ENCODE measurements at places on chromosomes 11 and 22.

- no peak for DNase-seq
Observed at GRCh38 chr22:19350476-19350859, 58.9 kb upstream of the CLTCL1 start.

- no peak for DNase-seq
Observed at GRCh38 chr11:44816761-44817160, 90.0 kb downstream of the TSPAN18 start.

DNA sequence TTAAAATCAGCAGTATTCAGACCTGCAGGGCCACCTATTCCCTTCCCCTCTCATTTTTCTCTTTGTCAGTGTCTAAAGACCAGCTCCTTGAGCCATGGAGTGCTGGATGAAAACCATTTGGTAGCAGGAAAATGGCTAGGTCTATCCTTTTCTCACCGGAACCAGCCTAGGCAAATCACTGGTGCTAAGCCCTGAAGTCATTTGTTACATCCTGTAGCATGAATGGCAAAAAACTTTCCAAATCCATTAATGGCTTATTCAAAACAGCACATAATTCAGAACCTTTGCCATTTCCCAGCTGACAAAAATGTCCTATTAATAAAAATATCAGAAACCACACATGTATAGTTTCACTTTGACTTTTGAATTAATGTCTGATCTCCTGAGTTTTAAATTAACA lies 209.5 kb upstream of the E2F8 start:
- DNase-seq: no peak

GRCh38 chr11:87002918-87003317 lies 34.8 kb upstream of the TMEM135 start:
- DNase-seq: no peak

DNA sequence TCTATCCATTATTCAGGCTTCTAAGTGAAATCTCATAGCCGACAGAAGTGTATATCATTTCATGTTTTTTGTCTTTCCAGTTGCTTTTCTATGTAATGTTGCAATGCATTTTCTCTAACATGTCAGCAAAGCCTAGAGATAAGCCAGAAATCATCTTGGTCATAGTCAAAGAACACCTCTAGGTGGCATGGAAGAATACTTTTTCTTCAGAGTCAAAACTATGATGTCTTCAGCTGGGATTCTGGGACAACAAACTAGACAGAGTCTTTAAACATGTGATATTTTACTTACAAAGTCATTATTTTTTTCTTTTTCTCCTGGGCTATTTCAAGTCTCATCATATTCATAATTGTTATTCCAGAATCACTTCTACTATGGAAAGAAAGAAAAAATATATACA lies 4.4 kb downstream of the GAS2 start:
- peak; percentile 41 for DNase-seq

GRCh38 chr22:33699176-33699575 lies 221.1 kb downstream of the LARGE1 start:
- DNase-seq: no peak

DNA sequence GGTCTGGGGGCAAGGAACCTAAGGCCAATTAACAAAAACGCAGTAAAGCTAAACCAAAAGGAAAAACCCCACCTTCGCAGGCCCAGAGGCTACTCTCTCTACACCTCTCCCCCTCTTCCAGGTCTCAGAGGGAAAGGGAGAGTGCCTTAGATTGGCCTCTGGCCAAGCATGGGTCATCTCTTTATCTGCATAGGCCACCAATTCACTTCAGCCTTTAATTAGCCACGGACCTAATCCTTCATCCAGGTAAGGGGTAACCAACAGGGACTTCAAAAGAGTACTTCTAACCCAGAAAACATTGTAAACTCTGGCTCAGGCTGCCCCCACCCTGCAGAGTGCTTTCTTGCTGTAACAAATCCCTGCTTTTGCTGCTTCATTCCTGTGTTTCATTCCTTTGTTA lies 9.4 kb downstream of the VSTM5 start:
- DNase-seq: no peak

GRCh38 chr22:25818541-25818940 lies 76.6 kb downstream of the MYO18B start:
- DNase-seq: no peak

GRCh38 chr22:37749831-37750595 lies 53.2 kb downstream of the TRIOBP start:
- no peak for DNase-seq

All from NCI-H526 (cell line).